Thyroid gland (tissue), 4 donors: ENCODE measurements at places on chromosomes 1 and 21.
A peak's percentile ranks its signal among the peaks of the same experiment; 100 is the strongest.

GRCh38 chr1:59367301-59368007 is 70.6 kb downstream of the FGGY start:
- peak; percentile 47 for DNase-seq

DNA sequence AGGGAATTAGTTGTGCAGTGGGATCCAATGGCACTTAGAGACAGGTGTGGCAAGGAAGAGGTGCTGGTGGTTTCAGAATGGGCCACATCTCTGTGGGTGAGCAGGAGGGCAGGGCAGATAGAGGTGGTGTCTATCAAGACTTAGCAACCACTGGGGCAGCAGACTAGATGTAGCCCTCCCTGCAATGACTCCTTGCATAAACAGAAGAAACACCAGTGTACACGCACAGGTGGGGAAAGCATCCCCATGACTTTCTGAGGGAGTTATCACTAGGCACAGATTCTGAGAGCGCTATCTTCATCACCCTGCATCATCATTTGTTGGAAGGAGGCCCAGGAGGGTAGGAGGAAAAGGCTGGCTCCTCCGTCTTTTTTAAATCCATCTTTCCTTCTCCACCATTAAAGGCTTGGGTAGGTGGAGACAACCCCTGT is 58.4 kb downstream of the PLXNA2 start:
- DNase-seq, result no peak

GRCh38 chr1:33149453-33150190 is 32.2 kb downstream of the TRIM62 start:
- no peak for DNase-seq

DNA sequence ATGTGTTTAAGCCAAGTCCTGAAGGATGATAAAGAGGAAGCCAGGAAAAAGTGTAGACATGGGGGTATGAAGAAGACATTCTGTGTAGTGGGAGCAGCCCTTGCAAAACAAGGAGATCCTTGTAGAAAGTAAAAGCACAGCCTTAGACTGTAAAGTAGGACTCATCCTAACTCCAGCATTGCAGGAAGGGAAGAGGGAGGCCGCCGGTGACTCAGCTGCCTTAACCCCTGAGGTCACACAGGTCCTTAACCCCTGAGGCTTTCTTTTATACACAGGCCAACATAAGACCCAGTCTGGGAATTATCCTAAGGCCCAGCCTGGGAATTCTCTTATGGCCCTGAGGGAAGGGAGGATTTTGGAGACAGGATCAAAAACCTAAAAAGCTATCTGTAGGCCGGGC is 18.0 kb downstream of the PGM1 start:
- DNase-seq, result no peak

GRCh38 chr1:200866521-200866920 is 6.3 kb upstream of the GPR25 start:
- no peak for DNase-seq

- no peak for DNase-seq
Observed at GRCh38 chr1:224411766-224412165, 22.8 kb downstream of the WDR26 start.

GRCh38 chr1:4557949-4558348 is 96.5 kb upstream of the AJAP1 start:
- DNase-seq, result no peak

DNA sequence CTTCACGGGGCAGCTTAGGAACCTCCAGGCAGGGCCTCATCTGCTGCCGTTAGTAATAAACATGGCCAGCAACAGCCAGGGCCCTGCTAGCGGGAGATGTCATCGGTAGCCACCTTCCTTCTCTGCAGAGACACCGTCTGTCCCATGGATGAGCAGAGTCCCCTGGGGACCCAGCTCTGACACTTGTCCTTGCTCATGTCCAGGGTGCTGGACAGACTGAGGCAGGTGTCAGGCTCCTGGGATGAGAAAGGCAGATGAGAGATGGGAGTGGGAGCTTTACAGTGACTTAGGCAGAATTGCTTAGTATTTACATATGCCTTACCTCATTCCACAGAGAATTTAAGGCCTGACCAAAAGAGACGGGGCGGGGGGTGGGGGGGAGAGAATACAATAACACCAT is 25.0 kb downstream of the CAPN2 start:
- no peak for DNase-seq

DNA sequence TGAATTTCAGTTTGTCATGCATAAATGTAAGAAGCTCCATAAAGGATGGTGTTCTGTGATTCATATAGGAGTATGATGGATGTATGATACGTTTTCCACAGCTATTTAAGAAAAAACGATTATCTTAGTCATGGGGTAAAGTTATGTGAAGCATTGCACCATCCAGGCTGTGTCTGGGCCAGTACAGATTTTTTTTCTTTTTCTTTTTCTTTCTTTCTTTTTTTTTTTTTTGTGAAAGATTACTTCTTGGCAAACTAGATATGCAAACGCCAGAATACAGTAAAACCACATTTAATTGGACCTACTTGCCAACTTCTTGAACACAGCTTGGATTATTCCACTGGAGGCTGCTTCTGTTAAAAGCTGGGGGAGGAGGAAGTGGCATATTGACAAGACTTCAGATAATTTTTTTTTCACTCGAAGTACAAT is 14.9 kb downstream of the ZBTB18 start:
- no peak for DNase-seq

GRCh38 chr21:45790427-45790826 is 146.9 kb downstream of the PCBP3 start:
- DNase-seq, result no peak

DNA sequence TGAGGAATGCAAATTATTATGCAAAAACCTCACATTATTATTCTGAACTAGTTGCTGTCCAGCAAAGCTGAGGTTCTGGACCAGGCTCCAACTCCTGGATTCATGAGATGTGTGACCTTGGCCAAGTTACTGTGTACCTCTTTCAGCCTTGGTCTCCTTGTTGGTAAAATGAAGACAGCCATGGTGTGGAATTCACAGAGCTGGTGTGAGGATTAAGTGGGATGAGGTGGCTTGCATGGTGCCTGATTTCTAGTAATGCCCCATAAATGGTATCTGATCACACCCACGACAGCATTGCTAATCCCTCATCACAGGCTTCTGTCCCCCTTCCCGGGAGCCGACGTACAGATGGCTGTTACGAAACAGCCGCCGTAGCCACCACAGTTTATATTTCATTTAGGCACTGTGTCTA is 59.6 kb downstream of the PGBD5 start:
- no peak for DNase-seq

DNA sequence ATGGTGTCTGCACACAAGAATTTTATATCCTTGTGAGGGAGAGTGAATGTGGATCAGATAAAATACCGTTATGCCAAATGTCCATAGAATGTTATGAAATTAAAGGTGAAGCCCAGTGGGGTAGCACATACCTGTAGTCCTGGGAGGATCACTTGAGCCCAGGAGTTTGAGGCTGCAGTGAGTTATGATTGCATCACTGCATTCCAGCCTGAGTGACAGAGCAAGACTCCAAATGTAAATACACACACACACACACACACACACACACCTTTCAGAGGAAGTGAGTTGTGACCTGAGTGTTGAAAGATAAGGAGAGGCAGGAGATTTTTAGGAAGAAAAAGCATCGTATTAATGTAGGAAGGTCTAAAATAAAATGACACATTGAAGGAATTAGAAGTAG is 28.1 kb upstream of the ZYG11A start:
- DNase-seq, result peak; percentile 59

DNA sequence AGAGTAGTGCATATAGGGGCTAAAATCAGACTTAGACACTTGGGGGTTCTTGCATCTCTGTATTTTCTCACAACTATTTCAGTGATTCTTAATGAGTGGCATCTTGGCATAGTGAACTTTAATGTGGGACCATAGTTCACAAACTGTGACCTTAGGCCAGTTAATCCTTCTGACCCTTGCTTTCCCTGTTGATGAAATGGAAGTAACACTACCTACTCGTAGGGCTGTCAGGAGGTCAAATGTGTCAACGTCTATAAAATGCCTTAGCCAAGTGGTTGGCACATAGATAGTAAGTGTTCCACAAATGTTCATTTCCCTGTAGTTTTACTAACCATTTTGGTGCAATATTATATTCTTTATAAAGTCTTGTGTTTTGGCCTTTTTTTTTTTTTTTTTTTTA is 49.4 kb downstream of the DYRK1A start:
- no peak for DNase-seq

- DNase-seq, result no peak
Observed at GRCh38 chr1:156505679-156506298, 5.2 kb upstream of the MEF2D start.

DNA sequence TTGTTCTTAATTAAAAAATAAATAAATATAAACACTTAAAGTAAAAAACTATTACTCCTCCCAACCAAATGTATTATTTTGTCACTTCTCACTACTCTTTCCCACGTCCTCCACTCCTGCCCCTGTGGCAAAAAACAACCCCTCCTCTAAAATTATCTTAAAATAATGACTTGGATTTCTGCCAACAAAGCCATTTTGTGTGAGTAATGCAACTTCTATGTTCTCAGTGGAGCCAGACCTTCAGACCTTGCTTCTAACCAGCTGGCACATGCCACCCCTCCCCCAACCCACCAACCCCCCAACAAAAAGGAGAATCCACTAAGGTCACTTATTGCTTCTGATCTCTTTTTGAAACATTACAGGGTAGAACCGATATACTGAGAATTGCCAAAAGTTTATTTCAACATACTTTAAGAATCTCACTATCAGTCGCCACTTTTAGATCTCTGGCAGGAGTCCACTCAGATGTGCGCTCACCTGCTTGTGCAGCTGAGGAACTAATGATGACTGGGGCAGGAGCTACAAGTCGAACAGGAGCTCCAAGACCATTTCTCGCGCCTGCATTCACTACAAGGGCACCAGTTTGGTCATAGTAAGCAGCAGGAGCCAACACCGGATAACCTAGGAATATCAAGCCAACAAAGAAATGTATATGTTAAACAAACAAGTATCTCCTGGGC is 58.3 kb upstream of the SDC3 start:
- DNase-seq, result peak; percentile 29

DNA sequence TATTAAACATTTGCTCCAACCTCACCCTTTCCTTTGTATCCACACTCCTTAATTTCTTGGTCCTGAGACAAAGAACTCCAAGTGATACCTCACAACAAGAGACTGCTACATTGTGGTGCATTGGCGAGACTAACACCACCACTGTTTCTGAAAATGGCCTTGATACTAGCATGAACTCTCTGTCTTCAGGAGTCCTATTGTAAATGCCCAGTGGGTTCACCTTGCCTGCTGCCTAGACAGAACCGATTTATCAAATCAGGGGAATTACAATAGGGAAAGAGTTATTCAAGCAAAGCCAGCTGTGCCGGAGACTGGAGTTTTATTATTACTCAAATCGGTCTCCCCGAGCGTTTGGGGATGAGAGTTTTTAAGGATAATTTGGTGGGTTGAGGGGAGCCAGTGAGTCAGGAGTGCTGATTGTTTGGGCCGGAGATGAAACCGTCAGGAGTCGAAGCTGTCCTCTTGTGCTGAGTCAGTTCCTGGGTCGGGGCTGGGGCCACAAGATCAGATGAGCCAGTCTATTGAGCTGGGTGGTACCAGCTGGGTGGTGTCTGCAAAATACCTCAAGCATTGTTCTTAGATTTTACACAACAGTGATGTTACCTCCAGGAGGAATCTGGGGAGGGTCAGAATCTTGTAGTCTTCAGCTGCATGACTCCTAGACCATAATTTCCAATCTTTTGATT is 83.1 kb downstream of the DESI2 start:
- no peak for DNase-seq

DNA sequence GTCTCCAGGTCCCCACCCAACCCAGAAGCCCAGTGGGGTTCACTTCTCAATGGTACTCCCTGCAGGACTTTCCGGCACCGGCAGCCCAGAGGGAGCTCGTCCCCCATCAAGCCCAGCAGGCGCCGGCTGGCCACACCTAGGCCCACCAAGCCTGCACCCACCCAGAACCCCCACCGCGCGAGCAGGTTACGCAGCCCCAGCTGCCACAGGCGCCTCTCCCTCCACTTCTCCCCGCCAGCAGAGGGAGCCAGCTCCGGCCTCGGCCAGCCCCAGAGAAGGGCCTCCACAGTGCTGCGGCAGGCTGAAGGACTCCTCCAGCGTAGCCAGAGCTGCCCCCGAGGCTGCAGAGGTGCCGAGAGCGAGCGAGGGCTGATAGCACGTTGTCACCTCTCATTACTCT is 722.3 kb downstream of the PLA2G4A start:
- no peak for DNase-seq

DNA sequence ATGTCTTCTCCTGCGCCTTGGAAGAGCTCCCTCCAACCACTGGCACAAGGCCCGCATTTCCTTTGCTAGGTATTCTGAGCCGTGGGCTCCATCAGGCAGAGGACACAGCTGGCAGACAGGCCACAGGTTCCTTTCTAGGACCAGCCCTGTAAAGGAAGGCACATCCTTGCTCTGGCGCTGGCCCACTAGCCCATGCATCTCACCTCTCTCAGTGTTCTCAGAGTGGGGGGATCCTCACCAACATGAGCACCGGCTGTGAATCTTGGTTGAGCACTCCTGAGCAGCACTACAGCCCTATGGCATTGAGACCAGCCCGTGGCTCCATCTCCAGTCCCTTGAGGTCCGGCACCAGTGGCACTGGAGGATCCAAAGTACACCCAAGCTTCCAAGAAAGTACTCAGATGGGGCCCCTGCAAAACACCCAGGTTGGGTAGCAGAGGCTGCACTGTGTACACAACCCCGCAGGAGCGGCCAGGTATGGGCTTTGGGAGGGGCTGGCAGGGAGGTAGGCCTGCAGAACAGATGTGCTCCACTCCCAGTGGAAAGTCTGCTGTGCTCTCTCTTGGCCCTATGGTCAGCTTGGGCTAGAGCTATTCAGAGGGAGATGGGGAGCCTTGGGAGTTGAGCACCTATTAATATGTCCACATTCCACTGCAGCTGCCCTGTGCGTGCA is 47.1 kb upstream of the PLPPR5 start:
- DNase-seq, result no peak

- no peak for DNase-seq
Observed at GRCh38 chr1:84506729-84507453, 510 bp upstream of the GNG5 start.

- no peak for DNase-seq
Observed at GRCh38 chr1:5727191-5727590, 265.0 kb downstream of the NPHP4 start.

GRCh38 chr1:25836695-25837094 is 16.9 kb downstream of the MTFR1L start:
- DNase-seq, result no peak

DNA sequence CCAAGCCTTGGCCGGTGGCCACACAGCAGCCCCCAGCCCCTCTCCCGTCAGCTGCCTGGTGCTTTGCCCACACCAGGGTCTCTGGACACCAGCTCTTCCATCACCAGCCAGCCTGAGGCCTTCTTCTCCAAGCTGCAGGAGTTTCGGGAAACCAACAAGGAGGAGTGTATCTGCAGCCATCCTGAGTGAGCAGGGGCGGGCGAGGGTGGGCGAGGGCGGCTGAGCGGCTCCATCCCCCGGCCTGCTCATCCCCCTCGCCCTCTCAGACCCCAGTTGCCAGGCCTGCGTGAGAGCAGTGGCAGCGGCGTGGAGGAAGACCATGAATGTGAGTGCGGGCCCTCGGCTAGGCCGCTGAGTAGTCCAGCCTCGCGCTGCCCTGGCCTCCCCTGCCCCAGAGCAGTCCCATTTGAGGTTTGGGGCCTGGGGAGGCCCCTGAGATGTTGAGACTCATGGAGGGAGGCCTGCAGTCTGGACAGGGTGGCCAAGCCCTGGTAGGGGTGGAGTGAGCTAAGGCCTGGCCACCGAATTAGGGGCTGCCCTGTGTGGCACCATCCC is 9.7 kb downstream of the MIIP start:
- no peak for DNase-seq

GRCh38 chr21:30207252-30207579 is 8.7 kb downstream of the CLDN8 start:
- DNase-seq, result no peak

- no peak for DNase-seq
Observed at GRCh38 chr1:232655028-232655745, 25.3 kb upstream of the SIPA1L2 start.

GRCh38 chr21:46153247-46154154 is 1.9 kb downstream of the FTCD start:
- DNase-seq, result peak; percentile 73
